ENCODE measurements at places on chromosomes 6 and 20.

GRCh38 chr20:50193199-50193835 lies 2.7 kb downstream of the CEBPB start:
- DNase-seq: no peak

- no peak for DNase-seq
Observed at GRCh38 chr6:10951675-10952282, 64.9 kb downstream of the SYCP2L start.

GRCh38 chr20:47998736-47999135 lies 213.5 kb upstream of the SULF2 start:
- no peak for DNase-seq

DNA sequence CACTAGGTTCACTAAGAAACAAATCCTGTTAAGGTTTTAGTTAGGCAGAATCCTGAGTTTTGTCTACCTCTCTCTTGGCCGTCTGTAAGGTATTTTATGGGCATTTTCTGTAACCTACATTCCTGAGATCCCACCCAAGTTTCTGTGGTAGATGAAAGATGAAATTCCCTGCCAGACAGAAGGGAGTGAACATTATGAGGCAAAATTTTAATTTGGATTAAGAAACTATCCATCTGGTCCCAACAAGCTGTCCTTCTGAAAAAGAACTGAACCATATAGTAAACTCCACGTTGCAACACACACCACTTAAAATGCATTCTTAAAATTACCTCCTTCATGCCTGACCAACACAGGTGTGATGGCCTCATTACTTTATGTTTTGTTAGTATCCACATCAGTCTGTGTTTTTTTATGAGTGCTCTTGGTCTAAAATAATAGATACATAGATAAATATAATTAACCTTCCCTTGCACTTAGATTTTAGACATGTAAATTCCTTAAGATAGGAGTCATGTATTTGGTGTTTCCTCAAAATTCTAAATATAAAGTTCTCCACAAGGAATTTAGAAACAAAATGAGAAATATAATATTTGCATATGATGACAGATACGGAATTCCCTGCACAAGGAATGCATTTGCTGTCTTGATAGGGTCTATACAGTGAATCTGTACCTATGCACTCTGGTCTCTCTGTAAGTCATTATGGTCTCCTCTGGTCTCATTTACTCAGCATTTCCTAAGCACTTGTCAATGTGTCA lies 86.5 kb downstream of the CHD6 start:
- DNase-seq: no peak

DNA sequence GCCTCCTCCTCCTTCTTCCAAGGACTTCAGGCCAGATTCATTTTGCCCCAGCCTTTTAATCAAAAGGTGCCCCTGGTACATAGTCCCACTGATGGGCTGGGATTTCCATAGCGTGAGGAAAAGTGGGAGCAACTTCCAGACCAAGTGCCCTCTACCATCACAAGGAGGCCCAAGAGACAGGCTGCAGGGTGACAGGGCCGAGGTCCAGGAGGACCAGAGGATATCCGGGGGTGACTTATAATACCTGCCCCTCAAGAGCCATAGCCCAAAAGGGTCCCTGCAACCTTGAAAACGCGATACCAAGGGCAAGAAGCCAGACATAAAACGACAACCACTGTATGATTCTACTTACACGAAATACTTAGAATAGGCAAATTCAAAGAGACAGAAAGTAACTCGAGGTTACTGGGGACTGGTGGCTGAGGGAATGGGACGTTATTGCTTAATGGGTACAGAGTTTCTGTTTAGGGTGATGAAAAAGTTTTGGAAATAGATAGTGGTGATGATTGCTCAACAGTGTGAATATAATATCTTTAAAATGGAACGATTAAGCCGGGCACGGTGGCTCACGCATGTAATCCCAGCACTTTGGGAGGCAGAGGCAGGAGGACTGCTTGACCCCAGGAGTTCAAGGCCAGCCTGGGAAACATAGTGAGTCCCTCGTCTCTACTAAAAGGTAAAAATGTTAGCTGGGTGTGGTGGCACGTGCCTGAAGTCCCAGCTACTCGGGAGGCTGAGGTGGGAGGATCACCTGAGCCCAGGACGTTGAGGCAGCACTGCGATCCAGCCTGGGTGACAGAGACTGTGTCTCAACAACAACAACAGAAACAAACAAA lies 71.9 kb downstream of the NOL4L start:
- DNase-seq: no peak

All from caudate nucleus (tissue), 63 donors.